ENCODE measurements at places on chromosomes 5 and 9. TPM values are rescaled to one million over a fixed set of nuclear protein-coding genes. Genes with fewer than 3 reads are reported as not detected.
A peak's percentile ranks its signal among the peaks of the same experiment; 100 is the strongest.

- no peak for ATAC-seq
Observed at GRCh38 chr9:5976674-5977397, 38.6 kb downstream of the RANBP6 start.

GRCh38 chr9:91073811-91074771 lies 272.5 kb downstream of the SYK start:
- ATAC-seq: no peak

- no peak for ATAC-seq
Observed at GRCh38 chr5:10351199-10351905, 2.1 kb upstream of the MARCHF6 start.

DNA sequence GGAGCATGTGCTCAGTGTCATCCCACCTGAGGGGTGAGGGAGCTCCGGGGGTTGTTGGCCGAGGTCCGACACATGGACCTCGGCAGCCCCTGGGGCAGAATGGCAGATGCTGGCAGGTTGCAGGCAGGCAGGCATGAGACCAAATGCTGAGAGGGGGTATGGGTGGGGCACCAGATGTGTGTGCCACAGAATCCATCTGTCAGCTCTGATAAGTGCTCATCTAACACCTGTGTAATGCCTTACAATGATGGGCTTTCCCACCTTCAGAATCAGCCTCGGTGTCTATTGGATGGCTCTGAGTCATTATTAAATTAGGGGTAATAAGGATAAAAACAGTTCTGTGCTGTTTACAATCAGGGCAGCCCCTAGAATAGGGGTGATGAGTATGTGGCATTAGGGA lies 73.1 kb upstream of the SAP30L start:
- ATAC-seq: no peak

Gene ELAVL2
- 0.13 TPM for total RNA-seq

DNA sequence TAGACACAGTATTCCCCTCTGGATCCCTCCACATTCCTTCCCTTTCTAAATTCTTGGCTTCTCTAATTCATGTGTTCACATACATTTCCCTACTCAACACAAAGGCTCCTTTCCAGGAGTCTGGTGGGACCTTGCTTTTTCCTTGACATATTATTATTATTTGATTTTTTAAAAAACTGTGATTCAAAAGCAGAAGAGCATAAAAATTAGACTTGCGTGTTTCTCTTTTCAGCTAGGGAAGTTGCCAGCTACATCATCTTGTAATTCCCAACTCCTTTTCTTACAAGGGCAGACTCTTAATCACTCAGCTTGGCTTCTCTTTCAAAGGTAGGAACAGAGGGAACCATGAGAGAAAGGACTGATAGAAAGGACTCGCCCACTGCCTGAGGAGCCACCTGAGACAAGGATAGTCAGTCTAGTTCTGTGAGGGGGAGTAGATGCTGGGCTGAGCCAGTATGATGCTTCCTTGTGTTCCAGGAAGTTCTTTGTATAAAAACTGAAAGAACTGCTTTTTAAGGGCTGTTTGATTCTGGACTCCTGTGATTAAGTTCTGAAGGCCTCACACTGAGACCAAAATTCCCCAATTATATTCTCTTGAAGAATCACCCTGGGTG lies 51.0 kb upstream of the DPYSL3 start:
- no peak for ATAC-seq

DNA sequence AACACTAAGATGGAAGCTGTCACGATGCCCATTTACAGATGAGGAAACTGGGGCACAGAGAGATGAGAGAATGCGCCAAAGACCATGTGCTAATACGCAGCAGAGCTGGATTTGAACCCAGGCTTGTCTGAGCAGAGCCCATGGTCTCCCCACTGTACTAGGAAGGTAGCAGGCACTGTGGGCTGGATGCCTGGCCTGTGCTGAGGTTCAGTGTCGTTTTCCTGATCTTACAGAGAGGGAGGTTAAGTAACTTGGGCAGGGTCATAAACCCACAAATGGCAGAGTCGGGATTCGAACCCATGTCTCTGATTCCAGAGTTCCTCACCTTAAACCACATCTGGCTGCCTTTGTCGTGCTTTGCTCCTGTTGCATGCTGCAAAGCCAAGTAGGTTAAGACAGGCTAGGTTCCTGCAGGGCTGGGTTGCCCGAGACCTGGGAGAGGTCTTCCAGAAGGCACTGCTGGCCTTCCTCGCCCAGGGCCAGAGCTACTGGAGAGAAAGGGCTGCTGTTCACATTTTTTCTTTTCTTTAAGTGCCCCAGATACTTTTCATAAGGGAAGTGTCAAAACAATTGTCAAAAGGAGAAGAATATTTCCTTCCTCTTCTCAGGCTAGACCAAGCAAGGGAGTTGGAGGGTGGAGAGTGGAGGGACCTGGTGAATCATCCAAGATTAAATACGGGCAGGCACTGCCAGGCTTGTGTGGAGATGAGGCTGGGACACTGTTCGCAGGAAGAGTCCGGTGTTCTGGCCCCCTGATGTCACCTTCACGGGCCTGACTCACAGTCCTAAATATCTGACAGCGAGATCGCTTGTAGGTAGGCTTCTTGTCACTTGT lies 3.2 kb downstream of the NEK6 start:
- ATAC-seq: peak; percentile 17

DNA sequence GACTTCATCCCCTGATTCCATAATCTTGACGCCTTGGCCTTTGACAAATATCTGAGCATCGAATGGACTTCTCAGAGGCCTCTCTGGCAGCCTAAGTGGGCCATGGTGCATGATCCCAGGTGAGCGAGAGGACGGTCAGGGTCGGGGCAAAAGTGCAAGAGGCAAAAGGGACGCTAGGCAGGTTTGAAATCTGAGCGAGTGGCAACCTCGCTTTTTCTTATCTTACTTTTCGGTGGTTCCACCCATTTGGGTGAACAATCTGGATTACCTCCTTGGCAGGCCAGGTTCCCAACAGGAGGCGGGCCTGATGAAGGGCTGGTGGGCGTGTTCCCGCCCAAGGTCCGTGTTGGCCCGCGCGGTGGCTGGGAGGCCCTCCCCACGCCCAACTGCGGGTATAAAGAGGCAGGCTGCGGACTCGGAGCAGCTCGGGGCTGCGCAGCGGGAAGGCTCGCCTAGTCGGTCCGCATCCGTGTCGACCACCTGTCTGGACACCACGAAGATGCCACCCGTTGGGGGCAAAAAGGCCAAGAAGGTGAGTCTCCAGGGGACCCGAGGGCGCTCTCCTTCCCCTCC lies at the start of gene BHMT:
BHMT (plus strand) TSS at position 423 of the 573 bp plus-strand sequence; CDS start at position 500, 77 bp downstream.
- ATAC-seq: no peak

Gene SLC23A1
- total RNA-seq: not detected

Gene PPIP5K2
- total RNA-seq: 42.8 TPM

DNA sequence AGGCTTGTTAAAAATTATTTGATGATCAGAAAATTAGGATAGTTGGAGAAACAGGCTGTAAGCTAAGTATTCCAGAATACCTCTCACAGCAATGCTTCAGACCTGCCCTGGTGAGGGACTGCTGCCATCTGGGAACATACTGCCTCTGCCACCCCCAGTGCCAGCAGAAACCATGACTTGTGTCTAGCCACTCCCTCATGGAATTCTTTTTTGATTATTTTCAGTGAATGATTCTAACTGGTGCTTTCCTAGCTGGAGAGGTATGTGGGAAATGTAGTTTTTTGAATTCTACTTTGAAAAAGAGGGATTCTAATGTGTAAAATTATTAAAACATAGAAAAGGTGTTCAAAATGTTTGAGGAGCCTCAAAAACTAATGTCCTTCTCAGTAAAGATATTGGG lies 126.3 kb downstream of the HMHB1 start:
- no peak for ATAC-seq

DNA sequence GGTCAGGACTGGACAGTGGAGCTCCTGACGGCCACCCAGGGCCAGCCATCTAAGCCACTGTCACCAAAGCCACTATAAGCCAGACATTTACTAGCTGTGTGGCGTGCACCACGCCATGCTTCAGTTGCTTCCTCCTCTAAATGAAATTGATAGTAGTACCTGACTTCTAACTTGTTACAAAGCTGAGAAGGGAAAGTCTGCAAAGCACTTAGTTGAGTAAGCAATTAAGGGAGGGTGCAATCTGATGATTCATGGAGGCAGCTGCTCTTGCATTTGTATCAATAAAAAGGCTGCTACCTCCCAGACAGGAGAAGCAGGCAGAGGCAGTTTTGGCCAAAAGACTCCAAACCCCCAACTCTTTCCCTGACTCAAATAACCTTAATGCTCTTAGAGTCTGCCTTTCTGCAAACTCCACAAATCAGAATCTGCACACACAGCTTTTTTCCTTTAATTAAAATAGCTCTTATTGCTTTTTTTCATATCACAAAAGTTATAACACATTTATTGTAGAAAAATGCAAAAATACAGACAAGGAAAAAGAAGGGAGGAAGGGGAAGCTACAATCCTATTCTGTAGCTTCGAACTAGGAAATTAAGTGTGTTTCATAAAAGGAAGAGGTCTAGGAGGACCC lies 19.3 kb upstream of the RAPGEF1 start:
- ATAC-seq: no peak

Gene FAM221B
- not detected for total RNA-seq

DNA sequence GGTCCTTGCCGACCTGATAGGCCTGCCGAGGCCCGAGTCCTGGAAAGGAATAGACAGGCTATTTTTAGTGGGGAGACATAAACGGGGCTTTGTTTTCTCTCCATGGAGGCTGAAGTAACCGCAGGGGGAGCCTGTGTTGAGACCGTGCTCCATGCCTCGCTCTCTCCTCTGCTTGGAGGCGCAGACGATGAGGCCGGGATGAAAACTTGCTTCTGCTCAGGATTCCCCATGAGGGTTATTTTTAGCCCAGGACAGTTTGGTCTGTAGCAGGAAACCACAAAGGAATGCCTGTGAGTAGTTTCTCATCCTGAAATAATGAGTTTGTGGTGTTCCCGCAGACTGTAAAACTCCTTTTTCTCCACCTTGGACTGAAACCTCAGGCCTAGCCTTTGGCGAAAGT lies 81.9 kb upstream of the RARS1 start:
- no peak for ATAC-seq

DNA sequence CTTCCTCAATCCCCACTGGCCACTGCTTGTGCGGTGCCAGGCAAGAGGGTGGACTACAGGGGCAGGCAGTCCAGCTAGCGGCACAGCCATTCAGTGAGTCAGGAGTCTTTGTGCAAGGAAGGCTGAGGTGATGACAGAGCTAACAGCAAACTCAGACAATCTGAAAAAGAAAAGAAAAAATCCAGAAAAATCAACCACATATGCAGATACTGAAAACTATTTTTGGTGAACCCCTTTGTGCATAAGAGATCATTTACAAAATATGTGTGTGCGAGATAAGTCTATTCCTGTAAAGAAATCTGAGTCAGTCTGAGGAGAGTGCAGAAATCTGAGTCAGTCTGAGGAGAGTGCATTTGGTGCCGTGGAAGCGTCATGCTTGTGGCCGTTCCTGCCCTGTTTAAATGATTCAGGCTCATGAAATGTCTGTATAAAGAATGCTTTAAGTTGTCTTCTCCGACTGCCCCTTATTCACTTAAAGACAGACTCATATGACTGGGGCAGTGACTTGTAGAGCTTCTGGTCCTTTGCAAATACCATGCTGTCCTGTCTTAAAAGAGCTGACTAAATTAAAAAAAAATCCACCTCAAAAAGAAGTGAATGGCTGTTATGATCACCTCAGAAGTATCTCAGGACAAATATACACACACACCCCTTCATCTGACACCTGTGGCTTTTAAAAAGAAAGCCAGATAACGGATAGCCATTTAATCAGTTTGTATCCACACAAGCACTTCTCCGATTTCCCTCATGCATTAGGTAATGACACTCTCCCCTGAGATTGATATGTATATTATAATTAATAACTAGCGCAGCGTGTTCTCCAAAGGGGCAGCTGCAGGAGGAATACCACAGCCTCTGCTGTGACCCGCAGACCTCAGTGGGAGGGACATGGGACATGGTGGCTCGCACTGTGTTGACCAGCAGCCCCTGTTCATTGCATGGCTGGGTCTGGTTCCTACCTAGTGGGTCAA lies 47.3 kb downstream of the TRIO start:
- peak; percentile 79 for ATAC-seq

- ATAC-seq: no peak
Observed at GRCh38 chr5:2562036-2562435, 189.4 kb downstream of the IRX2 start.

- no peak for ATAC-seq
Observed at GRCh38 chr5:116764941-116765340, 190.3 kb upstream of the SEMA6A start.

- no peak for ATAC-seq
Observed at GRCh38 chr9:134179918-134180785, 15.8 kb upstream of the RNU6ATAC start.

- no peak for ATAC-seq
Observed at GRCh38 chr5:108696951-108697715, 50.6 kb upstream of the FER start.

Gene ACTBL2
- not detected for total RNA-seq

DNA sequence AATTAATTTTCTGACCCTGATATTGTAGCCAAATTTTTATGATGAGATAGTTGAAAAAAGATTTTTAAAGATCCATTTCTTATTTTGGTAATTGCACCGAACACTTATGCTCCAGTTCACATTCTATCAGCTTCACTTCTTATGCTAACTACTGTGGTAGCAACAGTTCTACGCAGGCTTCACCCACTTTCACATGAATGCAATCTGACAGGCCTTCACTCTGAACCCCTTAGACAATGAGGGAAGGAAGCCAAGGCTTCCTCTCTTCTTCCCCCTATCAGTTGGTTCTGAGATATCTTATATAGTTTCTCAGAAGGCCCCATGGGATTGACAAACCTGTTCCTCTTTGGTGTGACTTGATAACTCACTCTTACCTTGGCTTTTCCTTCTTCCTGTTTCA lies 185.8 kb downstream of the CETN3 start:
- no peak for ATAC-seq

DNA sequence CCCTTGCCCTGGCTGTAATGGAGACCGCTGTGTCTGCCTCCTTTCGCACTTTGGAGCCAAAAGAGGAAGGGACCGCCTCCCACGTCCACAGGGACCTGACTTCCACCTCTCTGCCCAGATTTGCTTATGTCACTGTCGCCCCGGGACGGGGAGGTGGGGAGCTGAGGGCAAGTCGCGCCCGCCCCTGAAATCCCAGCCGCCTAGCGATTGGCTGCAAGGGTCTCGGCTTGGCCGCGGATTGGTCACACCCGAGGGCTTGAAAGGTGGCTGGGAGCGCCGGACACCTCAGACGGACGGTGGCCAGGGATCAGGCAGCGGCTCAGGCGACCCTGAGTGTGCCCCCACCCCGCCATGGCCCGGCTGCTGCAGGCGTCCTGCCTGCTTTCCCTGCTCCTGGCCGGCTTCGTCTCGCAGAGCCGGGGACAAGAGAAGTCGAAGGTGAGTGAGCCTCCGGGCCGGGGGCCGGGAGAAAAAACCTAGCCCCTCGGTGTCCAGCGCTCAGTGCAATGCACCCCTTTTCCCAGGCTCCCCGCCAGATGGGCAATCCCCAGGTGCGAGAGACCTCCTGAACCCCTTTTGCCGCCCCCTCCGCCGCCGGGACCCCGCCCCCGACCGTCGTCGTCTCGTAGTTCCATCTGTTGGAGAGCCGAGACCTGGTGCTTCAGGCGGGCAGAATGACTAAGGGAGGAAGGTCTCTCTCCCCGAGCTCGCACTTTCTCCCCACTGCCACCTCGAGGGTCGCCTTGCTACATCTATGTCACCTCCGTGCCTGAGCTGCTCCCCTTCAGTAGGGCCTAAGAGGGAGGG lies at the start of gene GPX3:
GPX3 (plus strand) TSS at position 288 of the 807 bp plus-strand sequence; CDS start at position 352, 64 bp downstream.
- peak; percentile 92 for ATAC-seq

Gene OBP2B
- total RNA-seq: not detected

Gene ERGIC1
- total RNA-seq: 137 TPM

Gene CACNA1B
- 0.04 TPM for total RNA-seq

Gene FOXE1
- total RNA-seq: 0.08 TPM

GRCh38 chr5:72064801-72065570 lies 42.3 kb upstream of the MAP1B start:
- ATAC-seq: no peak

- ATAC-seq: no peak
Observed at GRCh38 chr9:32424616-32425015, 40.2 kb downstream of the ACO1 start.

Gene IL7R
- total RNA-seq: 10.1 TPM
